GM23248 (cell line): ENCODE measurements at places on chromosomes 1 and 21. TPM values are rescaled to one million over a fixed set of nuclear protein-coding genes. Genes with fewer than 3 reads are reported as not detected.

GUCA2B gene
- not detected in 2 replicates for total RNA-seq

SLC25A33 gene
- total RNA-seq = 4.2 and 4.6 TPM in 2 replicates

REN gene
- not detected in 2 replicates for total RNA-seq

FAM72B gene
- total RNA-seq = 0.51 and 1.9 TPM in 2 replicates

GLIS1 gene
- 0.22 and 1.0 TPM in 2 replicates for total RNA-seq

SLAMF1 gene
- total RNA-seq = not detected in 2 replicates

GDAP2 gene
- 17.9 and 22.6 TPM in 2 replicates for total RNA-seq

CD1D gene
- total RNA-seq = not detected in 2 replicates

TEDDM1 gene
- total RNA-seq = not detected in 2 replicates

DNA sequence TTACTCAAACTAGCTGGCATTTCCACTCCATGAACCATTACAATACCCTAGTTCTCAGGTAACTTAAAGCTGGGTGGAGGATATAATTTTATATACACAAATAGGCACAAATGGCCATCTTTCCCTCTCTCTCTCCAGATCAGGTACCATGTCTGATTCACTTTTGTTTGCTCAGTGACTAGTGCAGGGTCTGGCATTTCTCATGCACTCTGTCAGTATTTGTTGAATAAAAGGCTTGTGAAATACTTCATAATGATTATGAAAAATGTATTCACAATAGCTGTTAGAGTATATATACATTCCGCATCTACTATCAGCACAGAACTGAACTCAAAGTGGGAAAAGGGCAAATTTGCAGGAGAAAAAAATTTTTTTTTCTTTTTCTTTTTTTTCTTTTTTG lies 510.2 kb upstream of the USP24 start:
- DNase-seq = peak; percentile 53
- H3K27ac ChIP-seq = peak overlapping the region; percentile 72
- no peaks in the 10 kb centered on the region for H3K36me3 ChIP-seq
- H3K4me1 ChIP-seq = peaks cover 45% of the 10 kb centered on the region
- H3K4me3 ChIP-seq = no peak overlapping the region
- no peaks in the 10 kb centered on the region for H3K27me3 ChIP-seq

DNA sequence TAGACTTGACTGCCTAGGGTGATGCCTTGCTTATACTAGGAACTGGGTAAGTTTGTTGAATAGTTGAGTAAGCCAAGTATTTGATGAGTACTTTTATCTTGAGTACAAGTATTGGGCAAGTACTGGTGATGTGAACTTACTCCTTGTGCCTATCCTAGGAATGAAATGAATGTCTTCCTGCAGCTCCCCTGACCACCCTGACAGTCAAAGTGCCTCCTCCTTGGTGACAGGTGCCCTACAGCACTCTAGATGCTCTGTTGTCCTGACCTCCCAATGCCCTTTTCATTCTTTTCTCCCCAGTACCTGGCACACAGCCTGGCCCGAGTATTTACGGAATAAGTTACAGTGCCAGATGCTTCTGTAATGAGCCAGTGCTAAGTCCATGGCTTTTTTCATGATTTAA lies 25.5 kb downstream of the PCSK9 start:
- H3K4me3 ChIP-seq = no peak overlapping the region
- H3K36me3 ChIP-seq = peaks cover 22% of the 10 kb centered on the region; the same call in 1 of the 2 replicates
- H3K27ac ChIP-seq = peak overlapping the region; percentile 29; the same call in 1 of the 2 replicates
- H3K4me1 ChIP-seq = peaks cover 15% of the 10 kb centered on the region

- no peaks in the 10 kb centered on the region for H3K36me3 ChIP-seq
- no peak for DNase-seq
- H3K4me3 ChIP-seq = no peak overlapping the region
- no peak overlapping the region for H3K27ac ChIP-seq
- H3K4me1 ChIP-seq = no peaks in the 10 kb centered on the region
Observed at GRCh38 chr1:22677931-22678896, 25.2 kb downstream of the C1QB start.

- H3K36me3 ChIP-seq = no peaks in the 10 kb centered on the region
- H3K4me1 ChIP-seq = no peaks in the 10 kb centered on the region
- DNase-seq = no peak
- H3K27me3 ChIP-seq = 0 out of 2 replicates have a peak, but pooled peaks cover 13% of the 10 kb centered on the region
- H3K27ac ChIP-seq = no peak overlapping the region
Observed at GRCh38 chr1:44146536-44147361, 5.3 kb upstream of the KLF18 start.

DNA sequence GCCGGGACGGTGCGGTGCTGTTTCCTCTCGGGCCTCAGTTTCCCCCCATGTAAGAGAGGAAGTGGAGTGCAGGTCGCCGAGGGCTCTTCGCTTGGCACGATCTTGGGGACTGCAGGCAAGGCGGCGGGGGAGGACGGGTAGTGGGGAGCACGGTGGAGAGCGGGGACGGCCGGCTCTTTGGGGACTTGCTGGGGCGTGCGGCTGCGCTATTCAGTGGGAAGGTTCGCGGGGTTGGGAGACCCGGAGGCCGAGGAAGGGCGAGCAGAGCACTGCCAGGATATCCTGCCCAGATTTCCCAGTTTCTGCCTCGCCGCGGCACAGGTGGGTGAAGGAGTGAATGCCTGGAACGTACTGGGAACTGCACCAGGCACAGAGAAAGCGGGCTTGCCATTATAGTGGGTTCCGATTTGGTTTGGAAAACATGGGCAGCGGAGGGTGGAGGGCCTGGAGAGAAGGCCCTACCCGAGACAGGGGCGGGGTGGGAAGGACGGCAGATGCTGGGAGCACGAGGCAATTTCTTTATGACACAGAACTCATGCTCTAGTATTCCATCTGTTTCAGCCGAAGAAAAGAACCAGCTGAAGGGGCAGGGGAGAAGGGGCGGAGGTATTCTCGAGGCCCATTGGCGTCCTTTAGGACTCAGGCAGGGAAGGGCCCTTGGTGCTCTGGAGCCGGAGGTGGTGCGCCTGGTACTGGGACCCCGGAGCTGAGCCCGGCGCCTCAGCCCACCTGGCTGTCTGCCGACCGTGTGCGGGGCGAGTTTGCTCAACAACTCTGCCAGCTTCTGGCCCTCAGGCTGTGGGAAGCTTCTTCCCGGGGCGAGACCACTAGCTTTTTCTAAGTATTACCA lies 960 bp downstream of the PCSK9 start:
- no peak for DNase-seq
- no peak overlapping the region for H3K27ac ChIP-seq
- H3K27me3 ChIP-seq = peaks cover 68% of the 10 kb centered on the region
- no peaks in the 10 kb centered on the region for H3K36me3 ChIP-seq
- peak overlapping the region; percentile 31; the same call in 1 of the 2 replicates for H3K4me3 ChIP-seq

DNA sequence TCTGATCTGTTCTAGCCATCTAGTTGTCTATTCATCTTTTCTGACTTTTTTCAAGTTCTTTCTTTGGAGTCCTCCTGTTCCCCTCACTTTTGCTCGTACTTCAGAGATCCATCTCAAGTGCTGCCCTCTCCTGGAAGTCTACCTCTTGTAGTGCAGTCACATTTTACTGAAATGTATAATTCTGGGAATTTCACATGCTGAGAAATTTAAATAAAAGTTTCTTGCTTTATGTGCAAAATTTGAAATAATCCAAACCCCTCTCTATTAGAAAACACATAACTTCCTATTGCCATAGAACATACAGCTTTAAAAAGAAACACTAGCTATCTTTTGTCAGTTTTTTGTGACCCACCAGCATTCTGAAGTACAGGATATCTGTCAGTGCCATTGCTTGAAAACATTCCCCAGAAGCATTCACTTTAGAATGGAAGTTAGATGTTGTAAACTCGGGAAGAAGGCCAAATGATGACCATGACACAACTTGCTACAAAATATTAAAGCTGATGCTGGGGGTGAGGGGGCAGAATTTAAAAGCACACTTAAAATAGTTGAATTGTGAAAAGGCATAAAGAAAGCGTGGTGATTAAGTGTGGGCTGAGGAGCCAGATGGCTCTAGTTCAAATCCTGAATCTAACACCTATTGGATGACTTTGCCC lies 22.0 kb downstream of the RLF start:
- H3K4me3 ChIP-seq = no peak overlapping the region
- no peaks in the 10 kb centered on the region for H3K36me3 ChIP-seq
- peak overlapping the region; percentile 15 for H3K27ac ChIP-seq
- peak; percentile 56 for DNase-seq
- no peaks in the 10 kb centered on the region for H3K27me3 ChIP-seq
- peaks cover 39% of the 10 kb centered on the region for H3K4me1 ChIP-seq

GRCh38 chr1:221727146-221728036 lies 14.5 kb downstream of the DUSP10 start:
- no peak overlapping the region for H3K4me3 ChIP-seq

GRCh38 chr1:112688781-112689193 lies 14.3 kb downstream of the MOV10 start:
- DNase-seq = no peak
- no peak overlapping the region for H3K4me3 ChIP-seq
- peaks cover 5% of the 10 kb centered on the region for H3K4me1 ChIP-seq
- no peaks in the 10 kb centered on the region for H3K27me3 ChIP-seq

GRCh38 chr1:94272388-94272787 lies 35.0 kb upstream of the ARHGAP29 start:
- no peak for DNase-seq
- peaks cover 38% of the 10 kb centered on the region for H3K4me1 ChIP-seq
- no peaks in the 10 kb centered on the region for H3K27me3 ChIP-seq
- H3K27ac ChIP-seq = no peak overlapping the region
- H3K4me3 ChIP-seq = no peak overlapping the region
- H3K36me3 ChIP-seq = no peaks in the 10 kb centered on the region

DNA sequence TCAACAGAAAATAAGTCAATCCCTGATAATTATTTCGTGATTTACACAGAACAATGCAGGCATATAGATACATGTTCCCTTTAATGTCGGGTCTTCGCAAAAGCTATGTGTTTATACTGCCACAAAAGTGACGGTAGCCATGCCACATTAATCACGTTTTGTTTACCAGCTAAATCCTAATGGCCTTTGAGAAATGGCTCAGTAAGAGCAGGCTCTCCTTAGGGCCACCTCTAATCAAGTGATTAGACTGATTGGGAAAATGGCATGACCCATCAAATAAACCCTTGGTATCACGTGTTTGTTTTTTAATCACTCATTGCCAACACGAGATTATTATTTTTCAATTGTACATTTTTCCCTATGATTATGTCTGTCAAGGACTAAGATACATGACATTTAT lies 102.0 kb upstream of the USP25 start:
- DNase-seq = no peak
- no peaks in the 10 kb centered on the region for H3K27me3 ChIP-seq
- no peak overlapping the region for H3K4me3 ChIP-seq

- H3K4me3 ChIP-seq = no peak overlapping the region
- H3K27me3 ChIP-seq = no peaks in the 10 kb centered on the region
- no peaks in the 10 kb centered on the region for H3K4me1 ChIP-seq
- H3K36me3 ChIP-seq = no peaks in the 10 kb centered on the region
Observed at GRCh38 chr1:208709981-208710380, 465.8 kb upstream of the PLXNA2 start.

- H3K27me3 ChIP-seq = peaks cover 56% of the 10 kb centered on the region
- H3K4me3 ChIP-seq = no peak overlapping the region
- H3K27ac ChIP-seq = no peak overlapping the region
- no peak for DNase-seq
Observed at GRCh38 chr1:18651713-18652112, 21.1 kb downstream of the PAX7 start.

DNA sequence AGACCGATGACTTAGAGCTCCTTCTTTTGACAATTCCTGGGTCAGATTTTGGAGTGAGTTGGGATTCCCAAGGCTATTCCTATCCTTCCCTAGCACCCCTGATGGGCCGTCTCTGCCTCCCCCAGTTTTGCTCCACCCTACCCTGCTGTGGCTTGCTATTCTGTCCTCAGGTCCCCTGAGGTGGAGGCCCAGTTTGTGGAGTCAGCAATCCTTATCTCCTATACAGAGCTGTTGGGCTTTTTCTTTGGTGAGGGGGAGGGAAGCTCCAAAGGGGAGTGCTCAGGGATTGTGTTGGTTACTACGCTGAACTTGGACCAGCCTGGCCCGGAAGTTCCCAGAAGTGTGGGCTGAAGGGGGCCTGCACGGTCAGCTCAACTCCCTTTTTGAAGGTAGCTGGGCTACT lies 7.6 kb downstream of the SESN2 start:
- H3K4me3 ChIP-seq = peak overlapping the region; percentile 29
- H3K27me3 ChIP-seq = no peaks in the 10 kb centered on the region
- no peak overlapping the region for H3K27ac ChIP-seq
- peaks cover 42% of the 10 kb centered on the region for H3K4me1 ChIP-seq

DNA sequence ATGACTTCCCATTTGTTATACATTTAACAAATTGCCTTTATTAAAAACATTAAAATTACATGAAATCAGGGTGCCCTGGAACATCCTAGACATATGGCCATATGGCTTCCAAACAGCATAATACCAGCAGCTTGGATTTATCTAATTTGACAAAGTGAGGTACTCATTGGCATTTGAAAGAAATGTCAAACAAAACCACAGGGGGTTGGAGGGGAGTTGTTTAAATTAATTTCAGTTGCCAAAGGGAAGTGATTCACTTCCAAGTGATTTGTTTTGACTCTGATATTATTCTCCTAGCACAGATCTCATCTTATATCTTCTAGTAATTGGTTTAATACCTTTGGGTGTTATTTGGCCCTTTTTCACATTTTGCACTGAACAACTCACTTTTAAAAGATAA lies 24.5 kb upstream of the POU2F1 start:
- no peaks in the 10 kb centered on the region for H3K36me3 ChIP-seq
- H3K4me1 ChIP-seq = 0 out of 2 replicates have a peak, but pooled peaks cover 6% of the 10 kb centered on the region
- H3K27ac ChIP-seq = no peak overlapping the region
- DNase-seq = no peak
- no peak overlapping the region for H3K4me3 ChIP-seq

DNA sequence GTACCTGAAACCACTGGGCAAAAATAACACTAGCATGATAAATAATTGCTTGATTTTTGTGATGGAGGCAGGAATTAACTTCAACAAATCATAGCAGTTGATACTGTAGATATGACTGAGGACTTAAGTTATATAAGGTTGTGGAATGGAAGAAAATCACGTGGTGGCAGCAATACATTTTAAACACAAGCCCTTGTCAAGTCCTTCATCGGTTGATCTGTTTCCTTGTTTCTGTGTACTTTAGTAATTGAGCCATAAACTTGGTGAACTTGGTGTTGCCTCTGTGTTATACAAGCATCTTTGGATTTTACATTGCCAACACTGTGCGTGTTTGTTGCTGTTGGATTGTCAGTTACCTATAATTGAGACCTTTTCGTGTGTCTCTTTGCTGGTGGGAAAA lies 114.4 kb downstream of the CAMTA1 start:
- H3K4me1 ChIP-seq = no peaks in the 10 kb centered on the region
- H3K4me3 ChIP-seq = no peak overlapping the region
- DNase-seq = no peak
- no peaks in the 10 kb centered on the region for H3K36me3 ChIP-seq
